ENCODE measurements at places on chromosomes 16 and 17.

- peak; percentile 96 for DNase-seq
Measured at GRCh38 chr16:87950765-87951551, at the start of gene BANP. Gene BANP, plus strand, starts transcription at chr16:87951434. Its CDS starts 23,682 bp downstream, at chr16:87975116.

- no peak for DNase-seq
Measured at GRCh38 chr17:47630614-47631013, 19.1 kb upstream of the KPNB1 start.

DNA sequence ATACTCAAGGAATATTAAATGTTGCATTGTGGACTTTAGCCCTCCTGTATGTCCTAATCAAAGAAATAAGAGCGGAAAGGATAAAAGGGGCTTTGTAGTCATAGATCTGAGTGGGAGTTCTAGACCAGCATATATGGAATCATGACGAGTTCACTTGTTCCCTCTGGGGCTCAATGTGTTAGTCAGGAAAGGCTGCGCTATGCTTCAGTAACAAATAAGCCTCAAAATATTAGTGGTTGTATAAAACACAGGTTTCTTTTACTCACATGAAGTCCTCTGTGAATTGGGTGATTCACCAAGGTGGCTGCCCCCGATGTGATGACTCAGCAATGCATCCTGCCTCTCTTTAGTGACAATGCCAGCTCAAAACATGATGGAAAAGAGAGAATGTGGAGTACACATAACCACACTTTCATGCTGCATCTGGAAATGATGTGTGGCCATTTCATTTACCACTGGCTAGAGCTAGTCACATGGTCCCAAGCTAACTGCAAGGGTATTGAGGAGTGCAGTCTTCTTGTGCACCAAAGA is 63.3 kb upstream of the IRX5 start:
- no peak for DNase-seq

- no peak for DNase-seq
Measured at GRCh38 chr17:29870836-29871465, 59.1 kb downstream of the SSH2 start.

DNA sequence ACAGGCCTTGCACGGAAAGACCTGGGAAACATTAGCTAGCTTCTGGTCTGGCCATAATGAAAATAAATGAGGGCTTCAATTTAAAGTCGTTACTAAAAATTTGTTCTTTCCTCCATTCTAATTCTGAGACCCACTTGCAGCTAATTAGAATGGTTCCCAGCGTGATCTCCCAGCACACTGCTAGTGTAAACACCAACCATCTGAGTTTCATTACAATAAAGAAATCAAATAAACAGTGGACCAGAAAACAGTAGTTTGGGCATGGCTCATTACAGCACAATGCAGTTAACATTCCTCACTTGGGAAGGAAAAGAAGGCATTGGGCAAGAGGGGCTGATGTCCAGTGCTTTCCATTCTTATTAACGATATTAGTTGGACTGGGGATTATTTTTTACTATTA is 410.9 kb upstream of the SOX9 start:
- DNase-seq: no peak

- DNase-seq: no peak
Measured at GRCh38 chr17:55322453-55322985, 57.8 kb downstream of the HLF start.

DNA sequence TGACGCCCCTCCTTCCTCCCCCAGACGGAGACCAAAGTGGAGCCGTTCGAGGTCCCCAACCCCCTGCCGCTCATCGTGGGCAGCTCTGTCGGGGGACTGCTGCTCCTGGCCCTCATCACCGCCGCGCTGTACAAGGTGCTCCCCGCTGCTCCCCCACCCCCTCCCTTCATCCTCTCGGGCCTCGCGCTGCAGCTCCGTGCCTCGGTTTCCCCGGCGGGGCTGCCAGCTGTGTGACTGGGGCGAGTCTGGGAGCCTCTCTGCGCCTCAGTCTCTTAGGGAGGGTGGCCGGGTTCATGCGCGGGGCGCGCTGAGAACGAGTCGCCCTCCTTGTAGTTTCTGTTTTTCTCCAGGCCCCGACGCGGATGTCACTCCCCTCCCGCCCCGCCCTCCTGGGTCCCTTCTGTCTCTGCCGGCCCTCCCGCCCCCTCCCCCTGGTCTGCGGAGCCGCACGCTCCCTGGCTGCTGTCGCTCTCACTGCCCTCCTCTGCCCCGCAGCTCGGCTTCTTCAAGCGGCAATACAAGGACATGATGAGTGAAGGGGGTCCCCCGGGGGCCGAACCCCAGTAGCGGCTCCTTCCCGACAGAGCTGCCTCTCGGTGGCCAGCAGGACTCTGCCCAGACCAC is 23.7 kb upstream of the ITGAX start:
- no peak for DNase-seq

GRCh38 chr17:2156666-2157065 is 101.8 kb downstream of the HIC1 start:
- DNase-seq: no peak

- no peak for DNase-seq
Measured at GRCh38 chr17:5895276-5895675, 174.9 kb upstream of the WSCD1 start.

DNA sequence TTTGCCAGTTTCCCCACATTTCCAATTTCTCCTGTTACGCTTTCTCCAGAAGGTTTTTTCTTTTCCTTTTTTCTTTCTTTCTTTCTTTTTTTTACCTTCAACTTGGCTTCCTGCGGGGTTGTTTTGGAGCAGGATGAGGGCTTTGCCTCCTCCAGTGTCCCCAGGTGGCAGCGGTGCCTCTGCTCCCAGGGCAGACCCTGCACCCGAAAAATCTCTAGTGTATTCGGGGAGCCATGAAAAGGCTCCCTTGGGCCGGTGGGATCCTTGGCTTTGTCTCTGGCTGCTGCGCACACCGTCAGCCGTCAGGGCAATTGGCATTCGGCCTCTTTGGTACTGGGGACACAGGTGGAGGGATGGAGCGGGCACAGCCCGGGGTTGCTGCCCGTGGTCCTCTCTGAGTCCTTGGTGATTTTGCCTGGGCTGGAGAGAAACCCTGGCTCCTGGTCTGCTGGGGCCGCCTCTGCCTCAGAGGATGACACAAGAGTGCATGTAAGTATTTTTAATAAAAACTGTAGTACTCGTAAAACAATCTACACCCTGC is 846 bp downstream of the ITGB3 start:
- no peak for DNase-seq
